ENCODE measurements at places on chromosomes 16 and 17.

GRCh38 chr17:2023692-2024571 lies 1.2 kb downstream of the RTN4RL1 start:
- no peak for DNase-seq

- no peak for DNase-seq
Observed at GRCh38 chr16:16122264-16122663, 101.0 kb downstream of the ABCC6 start.

- no peak for DNase-seq
Observed at GRCh38 chr17:66466106-66466820, 163.8 kb downstream of the PRKCA start.

DNA sequence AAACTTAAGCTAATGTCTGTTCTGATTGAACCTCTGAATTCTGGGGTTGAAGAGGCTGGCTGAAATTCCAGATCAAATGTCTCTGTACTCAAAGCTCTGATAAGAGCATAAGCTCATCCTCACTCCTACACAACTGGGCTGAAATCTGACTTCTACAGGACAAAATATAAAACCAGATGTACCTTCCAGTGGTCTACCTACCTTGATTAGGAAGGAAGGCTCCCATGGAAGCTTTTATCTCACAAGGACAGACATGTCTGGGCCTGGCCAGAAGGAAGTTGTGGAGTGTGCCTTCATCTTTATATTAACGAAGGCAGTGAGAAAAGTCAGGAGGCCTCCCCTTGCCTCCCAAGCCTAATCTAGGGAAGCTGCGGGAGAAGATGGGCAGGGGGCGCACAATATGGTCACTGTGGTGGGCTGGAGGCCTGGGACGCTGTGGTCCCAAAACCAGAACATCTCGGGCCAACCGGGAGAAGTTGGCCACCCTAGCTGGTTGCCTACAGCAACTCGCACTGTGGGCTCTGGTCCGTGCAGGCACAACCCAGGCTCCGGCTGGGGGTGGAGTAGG lies 55.6 kb upstream of the LRRC37A3 start:
- no peak for DNase-seq

DNA sequence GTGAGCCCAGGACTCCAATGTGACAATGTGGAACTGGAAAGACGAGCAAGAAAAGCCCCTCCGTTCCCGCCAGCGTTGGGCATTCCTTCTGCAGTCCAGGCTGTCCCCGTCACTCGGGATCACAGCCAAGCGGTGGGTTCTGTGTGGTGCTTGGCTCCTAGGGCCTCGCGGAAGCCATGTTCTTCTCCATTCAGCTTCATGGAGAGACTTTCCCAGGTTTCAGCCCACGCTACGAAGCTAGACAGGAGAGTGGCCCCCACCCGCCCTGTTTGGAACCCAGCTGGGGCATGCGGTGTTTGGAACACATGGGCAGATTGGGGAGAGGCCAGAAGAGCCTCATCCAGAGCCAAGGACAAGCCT lies 5.8 kb downstream of the LMF1 start:
- no peak for DNase-seq

DNA sequence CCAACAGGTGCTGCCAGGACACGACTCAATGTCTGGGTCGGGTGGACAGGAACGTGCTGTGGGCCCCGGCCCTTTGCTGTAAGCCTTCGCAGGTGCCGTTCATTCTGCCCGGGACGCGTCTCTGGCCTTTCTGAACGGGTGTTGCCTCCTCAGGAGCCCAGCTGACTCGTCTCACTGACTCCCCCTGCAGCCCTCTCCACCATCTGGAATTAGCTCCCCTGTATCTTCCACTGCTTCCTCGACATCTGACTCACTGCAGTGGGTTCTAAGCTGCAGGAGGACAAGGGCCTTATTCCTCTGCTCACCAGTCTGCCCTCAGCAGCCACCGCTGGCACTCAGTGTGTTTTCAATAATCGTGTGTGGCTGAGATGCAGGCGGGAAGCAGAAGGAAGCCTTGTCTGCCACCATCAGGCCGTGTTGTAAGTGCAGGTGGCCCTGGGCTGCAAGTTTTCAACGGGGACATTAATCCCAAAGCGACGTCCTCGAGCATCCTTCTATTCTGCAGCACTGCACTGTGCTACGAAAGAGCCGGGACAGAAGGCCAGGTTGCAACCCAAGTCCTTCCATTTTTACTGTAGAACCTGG lies 256.2 kb downstream of the FOXL1 start:
- DNase-seq: peak; percentile 71

DNA sequence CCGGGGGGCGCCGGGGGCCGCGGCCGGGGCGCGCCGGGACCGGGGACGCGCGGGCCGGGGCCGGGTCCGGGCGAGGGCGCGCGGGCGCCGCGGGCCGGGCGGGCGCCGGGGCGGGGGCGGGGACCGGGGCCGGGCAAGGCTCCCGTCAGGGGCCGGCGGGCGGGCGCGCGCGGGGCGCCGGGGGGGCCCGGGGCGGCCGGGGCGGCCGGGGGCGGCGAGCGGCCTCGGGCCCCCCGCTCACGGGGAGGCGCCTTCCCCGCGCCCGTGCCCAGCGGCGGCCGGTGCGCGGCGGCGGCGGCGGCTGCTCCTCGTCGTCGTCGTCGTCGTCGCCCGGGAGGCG lies 563 bp downstream of the ZCCHC14 start:
- DNase-seq: no peak

DNA sequence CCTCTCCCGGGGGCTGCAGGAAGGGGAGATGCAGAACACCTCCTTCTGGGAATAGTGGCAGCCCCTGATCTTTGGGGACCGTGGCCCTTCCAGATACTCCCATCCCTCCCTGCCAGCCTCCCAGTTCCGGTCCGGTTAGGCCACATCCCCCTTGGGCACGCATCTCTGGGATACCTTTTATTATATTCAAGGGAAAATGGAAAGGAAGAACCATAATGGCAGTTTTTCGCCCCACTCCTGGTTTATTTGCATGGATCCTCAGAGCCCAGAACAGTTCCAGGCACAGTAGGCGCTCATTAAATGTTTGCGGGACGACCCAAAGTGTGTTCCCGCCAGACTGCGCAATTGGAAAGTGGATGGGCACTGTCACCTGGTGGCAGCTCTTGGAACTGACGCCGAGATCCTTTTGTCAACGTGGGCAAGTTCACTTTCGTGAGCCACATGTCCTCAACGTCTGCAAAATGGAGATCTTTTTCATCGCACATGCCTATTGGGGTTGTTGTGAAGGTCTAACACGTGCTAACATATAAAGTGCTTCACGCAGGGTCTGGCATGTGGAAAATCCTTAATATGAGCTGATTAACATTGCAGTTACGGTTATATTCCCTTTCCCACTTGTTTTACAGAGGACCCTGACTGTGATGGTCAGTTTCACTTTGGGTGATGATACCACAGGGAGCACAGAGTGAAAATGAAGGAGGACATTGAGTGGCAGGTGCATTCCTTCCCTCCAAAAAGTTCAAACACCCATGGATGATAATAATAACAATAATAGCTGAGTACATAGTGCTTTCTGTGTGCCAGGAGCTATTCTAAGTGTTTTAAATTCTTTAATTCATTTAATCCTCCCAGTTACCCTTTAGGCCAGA lies 1.7 kb upstream of the GPRC5B start:
- peak; percentile 12 for DNase-seq

DNA sequence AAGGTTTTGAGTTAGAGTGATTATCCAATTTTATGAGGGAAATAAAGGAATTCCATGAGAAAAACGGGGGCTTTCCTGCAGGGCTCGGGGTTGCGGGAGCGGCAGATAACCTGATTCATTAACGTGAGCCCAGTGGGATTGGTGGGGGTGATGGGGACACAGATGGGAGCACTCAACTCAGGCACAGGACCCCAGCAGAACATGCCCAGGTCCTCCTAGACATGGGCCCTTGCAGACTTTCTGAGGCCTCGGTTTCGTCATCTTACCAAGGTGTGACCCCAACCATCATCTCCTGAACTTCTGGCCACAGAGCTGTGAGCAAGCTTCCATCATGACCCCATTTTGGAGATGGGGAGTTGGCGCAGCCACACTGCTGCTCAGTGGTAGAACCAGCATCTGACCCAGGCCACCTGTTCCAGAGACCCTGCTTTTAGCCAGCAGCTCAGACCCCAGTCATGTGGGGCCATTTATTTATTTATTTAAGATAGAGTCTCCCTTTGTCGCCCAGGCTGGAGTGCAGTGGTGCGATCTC lies 22.3 kb downstream of the CARHSP1 start:
- DNase-seq: no peak

- DNase-seq: no peak
Observed at GRCh38 chr17:49708515-49709183, 885 bp upstream of the SLC35B1 start.

Data from AG04449 (cell line).